ENCODE measurements at places on chromosomes 6 and 20.

DNA sequence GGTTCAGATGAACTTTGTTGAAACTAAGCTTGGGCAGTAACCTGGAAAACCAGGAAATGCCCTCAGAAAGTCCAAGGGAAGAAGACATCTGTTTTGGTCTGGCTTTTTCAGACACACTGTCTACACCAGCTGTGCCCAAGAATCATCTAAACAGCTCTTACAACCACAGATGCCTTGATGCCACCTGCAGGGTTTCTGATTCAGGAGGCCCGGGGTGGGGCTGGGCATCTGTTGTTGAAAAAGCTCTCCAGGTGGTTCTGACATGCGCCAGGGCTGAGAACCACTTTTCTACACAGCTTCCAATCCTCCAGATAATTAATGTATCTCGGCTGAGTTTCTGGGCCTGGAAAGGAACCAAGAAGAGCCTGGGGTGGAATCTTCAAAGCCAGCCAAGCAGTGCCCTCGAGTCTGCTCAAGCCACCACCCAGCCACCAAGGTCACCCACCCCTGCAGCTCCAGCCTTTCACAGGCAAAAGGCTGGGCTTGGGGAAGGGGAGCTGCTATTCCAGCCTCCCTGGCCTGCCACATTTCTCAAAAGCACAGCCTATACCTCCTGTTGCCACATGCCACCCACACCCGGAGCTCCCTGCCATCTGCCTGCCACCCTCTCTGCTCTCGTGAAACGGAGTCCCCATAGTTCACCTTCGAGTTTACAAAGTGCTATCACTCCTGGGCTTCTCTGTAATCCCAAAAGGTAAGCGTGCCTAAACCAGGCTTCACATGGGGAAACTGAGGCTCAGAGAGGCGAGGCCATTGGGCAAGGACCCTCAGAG is 9.4 kb downstream of the MDGA1 start:
- DNase-seq: no peak

GRCh38 chr6:38248500-38249234 is 391.1 kb downstream of the BTBD9 start:
- no peak for DNase-seq

GRCh38 chr6:31952890-31953289 is 5.9 kb downstream of the NELFE start:
- no peak for DNase-seq

GRCh38 chr20:64092258-64093012 is 8.2 kb upstream of the LKAAEAR1 start:
- DNase-seq: no peak

DNA sequence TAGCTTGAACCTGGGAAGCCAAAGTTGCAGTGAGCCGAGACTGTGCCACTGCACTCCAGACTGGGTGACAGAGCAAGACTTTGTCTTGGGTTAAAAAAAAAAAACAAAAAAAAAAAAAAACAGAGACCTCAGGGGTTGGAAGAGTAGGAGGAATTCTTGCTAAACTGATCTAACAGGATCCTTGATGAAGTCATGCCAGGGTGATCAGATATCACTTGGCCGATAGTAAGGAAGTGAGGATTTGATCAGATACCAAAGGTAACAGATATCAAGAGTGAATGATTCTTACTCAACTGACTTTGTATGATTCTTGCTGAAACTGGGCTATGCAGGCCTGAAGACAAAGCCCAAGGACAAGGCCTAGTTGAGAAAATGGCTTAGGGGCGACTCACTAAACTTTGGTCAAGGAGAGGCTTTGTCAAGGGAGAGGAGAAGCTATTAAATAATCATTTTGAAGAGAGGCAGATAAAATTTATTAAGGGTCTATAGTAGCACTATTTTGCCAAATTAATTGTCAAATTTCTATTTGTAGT is 624.7 kb downstream of the UTRN start:
- no peak for DNase-seq

GRCh38 chr20:12924126-12924525 is 84.6 kb upstream of the SPTLC3 start:
- no peak for DNase-seq

DNA sequence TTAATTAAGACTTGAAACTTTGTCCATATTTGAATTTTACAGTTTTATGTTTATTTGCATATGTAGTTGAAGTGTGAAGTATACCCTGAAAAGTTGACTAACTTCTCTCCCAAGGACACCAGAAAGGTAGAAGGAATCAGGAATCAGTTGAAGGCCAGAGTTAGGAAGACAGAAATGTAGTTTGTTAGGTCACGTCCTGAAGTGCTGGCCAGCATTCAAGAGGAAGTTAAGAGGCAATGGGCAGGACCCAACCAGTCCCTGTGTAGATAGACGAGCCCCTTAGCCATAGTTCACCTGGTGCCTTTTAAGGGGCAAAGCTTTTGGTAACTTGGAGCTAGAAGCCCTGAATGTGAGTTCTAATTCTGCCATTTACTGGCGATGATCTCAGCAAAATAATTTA is 250.4 kb upstream of the KCNQ5 start:
- DNase-seq: no peak

DNA sequence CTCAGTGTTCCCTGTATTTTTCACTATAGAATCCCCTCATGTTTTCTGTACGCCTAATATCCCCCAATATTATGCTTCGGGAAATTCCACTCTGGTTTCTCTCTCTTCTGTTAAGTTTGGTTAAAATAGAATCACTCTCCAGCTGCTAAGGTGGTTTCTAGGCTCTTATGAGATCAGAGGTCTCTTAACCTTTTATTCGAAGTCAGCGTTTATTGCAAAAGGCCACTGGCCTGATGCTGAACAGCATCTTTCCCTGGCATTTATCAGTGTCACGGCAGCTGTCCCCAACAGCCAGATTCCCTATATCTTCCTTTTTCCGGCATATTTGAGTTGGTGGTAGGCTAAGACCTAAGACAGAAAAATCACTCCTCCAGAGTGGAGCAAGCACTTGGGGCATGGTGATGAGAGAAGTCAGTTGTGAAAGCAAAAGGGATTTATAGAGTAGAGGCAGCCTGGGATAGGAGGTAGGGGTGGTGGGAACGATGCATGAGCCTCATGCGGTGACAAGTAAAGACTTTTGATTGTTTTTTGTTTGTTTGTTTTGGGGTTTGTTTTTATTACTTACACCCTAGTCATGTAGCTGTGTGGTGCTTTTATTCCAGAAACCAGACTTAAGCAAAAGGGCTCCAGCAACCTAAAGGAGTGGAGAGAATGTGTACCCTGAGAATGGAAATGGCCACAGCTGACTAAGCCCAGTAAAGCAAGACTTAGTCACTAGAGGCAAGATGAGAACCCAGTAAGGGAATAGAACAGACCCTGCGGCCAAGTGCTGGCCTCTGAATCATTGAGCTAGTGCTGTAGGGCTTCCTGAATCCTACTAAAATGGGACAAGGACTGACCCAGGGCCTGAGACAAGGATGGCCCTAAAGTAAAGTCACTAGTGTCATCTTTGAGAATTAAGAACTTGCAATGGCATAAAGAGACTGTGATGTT is 233.0 kb upstream of the PRND start:
- no peak for DNase-seq

GRCh38 chr6:154842833-154843232 is 109.6 kb downstream of the SCAF8 start:
- DNase-seq: no peak

GRCh38 chr6:107576852-107577251 is 86.9 kb downstream of the SOBP start:
- DNase-seq: no peak

GRCh38 chr6:130434174-130434873 is 68.5 kb downstream of the TMEM200A start:
- no peak for DNase-seq

GRCh38 chr6:68740828-68741500 is 105.9 kb downstream of the ADGRB3 start:
- no peak for DNase-seq

- no peak for DNase-seq
Measured at GRCh38 chr20:59750209-59750840, 146.0 kb downstream of the PHACTR3 start.

- DNase-seq: no peak
Measured at GRCh38 chr6:53604623-53605190, 59.8 kb upstream of the GCLC start.

DNA sequence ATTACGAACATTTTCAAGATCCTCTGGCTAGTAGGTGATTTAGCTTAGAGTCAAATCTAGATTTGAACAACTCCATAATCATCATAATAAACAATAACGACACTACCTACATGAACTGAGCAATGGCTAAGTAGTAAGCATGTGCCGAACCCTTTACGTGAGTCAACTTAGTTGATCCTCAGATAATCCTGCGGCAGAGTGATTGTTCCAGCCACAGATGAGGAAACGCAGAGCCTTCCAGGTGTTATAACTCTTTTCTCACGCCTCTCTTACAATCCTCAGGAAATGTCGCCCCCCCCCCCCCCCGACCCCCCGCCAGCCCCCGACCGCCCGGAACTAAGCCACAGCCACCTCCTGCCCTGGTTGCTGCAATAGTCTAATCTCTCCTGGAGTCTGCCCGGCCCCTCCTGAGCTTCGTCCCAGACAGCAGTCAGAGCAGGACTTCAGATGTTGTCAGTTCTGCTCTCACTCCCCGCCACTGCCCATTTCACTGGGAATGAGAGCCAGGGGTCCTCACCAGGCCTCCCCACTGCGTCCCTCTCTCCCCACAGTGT is 141.5 kb upstream of the AGPAT4 start:
- no peak for DNase-seq

DNA sequence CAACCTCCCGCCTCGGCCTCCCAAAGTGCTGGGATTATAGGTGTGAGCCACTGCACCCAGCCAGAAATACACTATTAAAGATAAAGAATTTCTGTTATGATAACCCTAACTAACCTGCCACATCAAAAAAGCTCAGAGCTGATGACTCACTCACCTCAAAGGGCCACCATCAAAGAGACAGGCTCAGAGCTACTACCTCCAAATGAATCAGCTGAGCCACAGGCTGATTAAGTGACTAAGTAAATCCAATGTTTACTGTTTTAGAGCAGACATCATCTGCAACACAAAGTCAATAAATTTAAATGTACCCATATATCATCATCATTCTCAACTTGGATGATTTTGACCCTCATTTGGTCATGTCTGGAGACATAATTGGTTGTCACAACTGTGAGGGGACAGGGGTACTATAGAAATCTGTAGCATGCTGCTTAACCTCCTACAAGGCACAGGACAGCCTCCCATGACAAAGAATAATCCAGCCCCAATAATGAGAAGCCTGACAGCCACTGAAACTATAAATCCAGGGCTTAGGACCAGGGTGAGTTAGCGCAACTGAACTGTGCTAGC is 106.5 kb downstream of the ATP9A start:
- no peak for DNase-seq

DNA sequence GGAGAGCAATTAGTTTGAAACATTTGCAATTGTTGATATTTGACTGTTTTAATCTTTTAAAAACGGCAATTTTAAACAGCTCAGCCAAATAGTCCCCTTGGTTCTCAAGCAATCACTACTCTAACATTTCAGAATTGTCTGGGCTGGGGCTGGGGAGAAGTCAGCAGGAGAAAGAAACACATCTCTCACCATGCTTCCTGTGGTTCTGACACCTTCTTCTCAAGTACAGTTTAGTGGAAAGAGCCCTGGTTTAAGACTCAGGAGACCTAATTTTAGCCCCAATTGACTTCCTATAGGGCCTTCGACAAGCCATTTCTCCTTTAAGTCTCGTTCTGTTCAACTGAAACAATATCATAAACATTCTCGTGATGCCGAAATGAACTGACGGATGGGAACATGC is 168.4 kb upstream of the CDYL start:
- DNase-seq: no peak

- no peak for DNase-seq
Measured at GRCh38 chr6:148291876-148292275, 50.8 kb upstream of the SASH1 start.

DNA sequence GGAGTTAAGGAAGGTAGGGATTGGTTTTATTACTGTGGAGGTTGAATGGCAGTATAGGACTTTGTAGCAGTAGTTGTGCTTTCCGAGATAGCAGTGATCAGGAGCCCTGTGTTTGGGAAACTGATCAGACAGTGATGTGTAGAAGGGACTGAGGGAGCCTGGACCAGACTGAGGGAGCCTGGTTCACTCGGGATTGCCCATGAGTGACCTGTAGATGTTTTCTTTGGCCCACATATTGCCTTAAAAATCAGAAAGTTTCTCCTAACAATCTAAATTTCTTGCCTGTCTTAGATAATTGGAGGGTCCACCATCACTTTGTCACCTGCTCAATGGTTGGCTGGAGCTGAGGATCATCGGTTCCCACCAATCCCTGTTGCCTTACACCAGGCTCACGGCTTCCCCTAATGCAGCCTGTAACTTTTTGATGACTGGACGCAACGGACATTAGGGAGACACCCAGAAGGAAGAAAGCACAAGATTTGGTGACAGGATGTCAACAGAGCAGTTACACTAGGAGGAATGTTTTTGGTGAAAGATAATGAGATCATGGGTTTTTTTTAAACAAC is 1.1 kb downstream of the CDS2 start:
- no peak for DNase-seq

DNA sequence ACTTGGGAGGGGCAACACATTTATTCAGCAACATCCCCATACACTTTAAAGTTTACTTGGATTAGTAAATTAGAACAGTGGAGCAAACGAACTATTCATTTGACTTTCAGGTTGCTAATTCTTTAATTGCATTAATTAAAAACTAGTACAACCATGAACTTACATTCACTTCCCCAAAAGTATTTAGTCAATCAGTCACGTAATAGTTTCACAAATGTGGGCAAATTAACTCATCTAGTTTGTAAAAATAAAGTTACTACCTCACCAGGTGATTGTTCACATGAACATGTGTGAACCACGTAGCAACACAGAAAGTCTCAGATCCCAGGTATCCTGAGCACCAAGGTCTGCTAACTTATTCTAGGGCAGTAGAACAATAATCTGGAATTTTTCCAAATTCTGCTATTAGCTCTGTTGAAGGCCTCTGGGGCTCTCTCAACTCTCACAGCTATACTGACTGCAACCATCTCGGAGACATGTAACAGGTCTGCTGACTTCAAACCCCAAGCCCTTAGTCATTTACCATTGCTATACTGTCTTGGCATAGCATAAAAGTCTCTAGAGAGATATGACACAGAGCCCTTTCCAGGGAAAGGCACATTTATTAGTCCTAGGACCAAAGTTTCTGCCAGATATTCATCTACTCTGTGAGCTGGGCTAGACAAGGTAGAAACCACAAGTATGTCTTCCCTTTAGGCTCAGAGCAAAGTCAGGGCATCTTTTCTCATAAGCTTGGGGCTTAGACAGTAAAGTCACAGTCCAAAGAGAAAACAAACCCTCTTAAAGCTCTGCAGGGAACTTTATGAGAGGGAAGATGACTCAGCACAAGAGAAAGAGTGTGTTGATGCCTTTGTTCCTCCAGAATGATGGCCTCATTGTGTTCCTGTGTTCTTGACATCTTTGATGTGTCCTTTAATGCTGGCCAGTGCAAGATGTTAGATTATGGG is 50.9 kb upstream of the CCDC28A start:
- no peak for DNase-seq

GRCh38 chr20:47782920-47783552 is 2.2 kb downstream of the SULF2 start:
- DNase-seq: no peak

GRCh38 chr20:1618479-1618878 is 1.3 kb downstream of the SIRPB1 start:
- no peak for DNase-seq

DNA sequence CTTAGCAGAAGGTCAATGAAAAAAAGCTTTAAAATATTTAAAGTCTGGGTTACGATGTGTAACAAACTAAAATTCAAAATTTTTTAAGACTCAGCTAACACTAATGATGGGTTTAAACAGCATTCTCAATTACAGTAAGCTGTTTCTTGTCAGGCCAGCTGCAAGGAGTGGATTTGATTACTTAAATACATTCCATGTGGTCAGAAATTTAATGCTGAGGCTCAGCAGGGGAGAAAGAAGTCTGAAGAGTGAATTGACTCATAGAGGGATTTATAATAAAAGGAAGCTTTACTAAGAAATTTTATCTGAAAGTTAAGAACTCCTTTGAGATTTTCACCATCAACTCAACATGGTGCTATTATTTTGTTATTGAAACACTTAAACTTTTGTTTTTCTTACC is 398.6 kb downstream of the KHDRBS2 start:
- no peak for DNase-seq

Data from stimulated activated CD8-positive, alpha-beta memory T cell treated with anti-CD3 and anti-CD28 coated beads, Interleukin-7, amount 100 ng/mL, for 1 hour (primary cell).